ENCODE measurements at places on chromosomes 1 and 21.

GRCh38 chr21:31195334-31196015 is 148.6 kb downstream of the TIAM1 start:
- no peak for DNase-seq

- DNase-seq = peak; percentile 23
These were observed 538.9 kb downstream of the LMO4 start for GRCh38 chr1:87867626-87868025.

DNA sequence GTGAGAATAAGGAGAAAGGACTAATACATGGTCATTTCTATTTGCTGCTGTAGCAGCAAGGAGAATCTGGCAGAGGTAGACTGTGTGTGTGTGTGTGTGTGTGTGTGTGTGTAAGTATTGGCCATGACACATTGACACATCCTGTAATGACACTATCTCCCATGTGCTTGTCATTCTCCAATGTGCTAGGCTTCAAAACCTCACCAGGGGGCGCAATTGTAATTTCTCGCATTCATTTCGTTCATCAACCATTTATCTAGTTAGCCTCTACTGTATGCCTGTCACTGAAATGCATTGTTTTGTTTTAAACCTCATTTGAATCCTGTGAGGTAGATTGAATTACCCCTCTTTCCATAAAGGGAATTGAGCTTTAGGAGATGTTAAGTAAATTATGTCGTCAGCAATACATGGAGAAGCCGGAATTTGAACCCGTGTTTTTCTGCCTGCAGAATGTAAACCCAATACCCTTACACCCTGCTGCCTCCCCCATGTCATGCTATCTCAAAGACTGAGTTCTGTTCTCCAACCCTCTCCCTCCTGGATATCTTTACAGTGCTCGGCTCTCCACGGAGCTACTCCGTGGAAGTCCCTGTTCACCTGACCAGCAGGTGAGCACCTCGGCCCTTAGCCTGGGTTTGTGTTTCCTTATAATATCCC is 100.8 kb downstream of the UCK2 start:
- DNase-seq = peak; percentile 42

- DNase-seq = peak; percentile 70
These were observed 88.6 kb downstream of the NUF2 start for GRCh38 chr1:163410073-163410999.

GRCh38 chr1:37149296-37149695 is 115.0 kb upstream of the GRIK3 start:
- DNase-seq = no peak

- no peak for DNase-seq
These were observed 56.0 kb downstream of the LTN1 start for GRCh38 chr21:28936721-28937120.

DNA sequence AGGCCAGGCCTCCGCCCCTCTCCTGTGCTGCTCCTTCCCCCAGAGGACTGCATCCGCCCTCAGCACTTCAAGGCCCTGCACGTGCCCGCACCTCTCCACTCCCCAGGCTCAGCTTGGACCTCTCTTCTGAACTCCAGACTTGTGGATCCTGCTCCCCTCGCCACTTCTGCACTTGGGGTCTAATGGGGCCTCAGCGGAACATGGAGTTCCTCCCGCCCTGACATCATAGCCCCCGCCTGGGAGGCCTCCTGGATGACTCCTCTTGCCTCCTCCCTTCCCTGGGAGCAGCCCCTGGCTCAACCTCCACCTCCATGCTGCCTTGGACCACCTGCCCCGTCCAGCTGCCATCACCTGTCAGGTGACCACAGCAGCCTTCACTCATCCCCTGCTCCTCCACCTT is 10.1 kb downstream of the OXCT2 start:
- DNase-seq = no peak

GRCh38 chr1:221683681-221684080 is 58.2 kb downstream of the DUSP10 start:
- DNase-seq = no peak

DNA sequence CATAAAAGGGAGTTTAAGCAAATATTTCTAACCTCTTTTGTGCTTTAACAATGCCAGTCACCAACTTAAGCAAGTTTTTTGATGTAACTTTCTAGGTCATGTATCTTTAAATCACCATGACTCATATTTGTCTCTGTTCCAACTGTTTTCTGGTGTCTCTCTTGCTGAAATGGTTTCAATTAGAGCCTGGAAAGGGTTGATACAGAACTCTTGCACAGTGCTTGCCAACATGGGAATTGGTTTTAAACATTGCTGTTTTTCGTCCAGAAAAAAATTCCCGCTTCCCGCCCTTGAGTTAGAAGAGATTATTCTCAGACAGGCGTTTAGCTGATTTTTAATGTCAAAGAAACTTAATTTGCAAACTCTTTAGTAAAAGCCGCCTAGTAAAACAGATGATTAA is 46.4 kb upstream of the SLC22A15 start:
- DNase-seq = peak; percentile 67

DNA sequence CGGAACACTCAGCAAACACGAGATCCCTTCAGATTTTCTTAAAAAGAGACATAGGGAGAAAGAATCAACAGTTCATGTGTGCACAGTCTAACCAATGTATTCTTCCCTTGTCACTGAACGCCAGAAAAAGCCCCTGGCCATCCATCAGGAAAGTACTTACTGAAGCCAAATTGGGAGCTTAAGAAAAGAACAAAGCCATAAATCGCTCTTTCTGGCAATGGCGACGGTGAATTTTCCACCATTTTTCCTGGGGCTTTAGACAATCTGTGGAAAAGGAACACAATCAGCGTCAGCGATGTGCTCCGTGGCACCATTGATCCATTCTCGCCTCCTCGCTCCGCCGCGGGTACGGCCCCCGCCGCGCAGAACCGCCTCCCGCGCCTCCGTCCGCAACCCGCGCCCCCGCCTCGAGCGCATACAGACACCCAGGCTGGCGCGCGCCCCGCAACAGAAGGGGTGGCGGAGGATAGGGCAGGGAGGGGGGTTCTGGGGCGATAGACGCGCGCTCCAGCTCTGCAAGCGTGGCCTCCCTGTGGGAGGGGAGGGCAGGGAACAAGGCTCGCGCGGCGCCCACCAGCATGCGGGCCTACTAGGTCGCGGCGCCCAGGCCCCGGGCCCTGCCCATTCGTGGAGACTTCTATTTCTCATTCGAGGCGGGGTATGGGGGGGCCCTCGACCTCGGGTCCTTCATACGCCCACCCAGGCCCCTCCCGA is 440 bp downstream of the PIGP start:
- peak; percentile 86 for DNase-seq

DNA sequence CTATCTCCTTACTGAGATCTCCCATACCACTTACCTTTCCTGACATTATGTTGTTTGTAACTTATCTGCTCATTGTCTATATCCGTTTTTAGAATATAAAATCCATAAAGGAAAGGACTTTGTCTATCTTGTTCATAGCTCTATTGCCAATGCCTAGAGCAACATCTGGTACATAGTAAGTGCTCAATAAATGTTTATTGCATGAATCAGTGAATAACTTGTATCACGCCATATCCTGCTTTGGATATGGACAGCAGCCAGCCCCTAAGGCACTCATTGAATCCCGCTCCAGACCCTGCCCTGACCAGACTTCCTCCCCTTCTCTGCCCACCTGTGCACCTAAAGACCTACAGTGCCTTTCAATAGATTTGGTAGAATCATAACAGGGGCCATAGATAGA is 298.1 kb upstream of the PLXNA2 start:
- DNase-seq = no peak

GRCh38 chr1:55584526-55585401 is 369.6 kb upstream of the USP24 start:
- DNase-seq = peak; percentile 76

DNA sequence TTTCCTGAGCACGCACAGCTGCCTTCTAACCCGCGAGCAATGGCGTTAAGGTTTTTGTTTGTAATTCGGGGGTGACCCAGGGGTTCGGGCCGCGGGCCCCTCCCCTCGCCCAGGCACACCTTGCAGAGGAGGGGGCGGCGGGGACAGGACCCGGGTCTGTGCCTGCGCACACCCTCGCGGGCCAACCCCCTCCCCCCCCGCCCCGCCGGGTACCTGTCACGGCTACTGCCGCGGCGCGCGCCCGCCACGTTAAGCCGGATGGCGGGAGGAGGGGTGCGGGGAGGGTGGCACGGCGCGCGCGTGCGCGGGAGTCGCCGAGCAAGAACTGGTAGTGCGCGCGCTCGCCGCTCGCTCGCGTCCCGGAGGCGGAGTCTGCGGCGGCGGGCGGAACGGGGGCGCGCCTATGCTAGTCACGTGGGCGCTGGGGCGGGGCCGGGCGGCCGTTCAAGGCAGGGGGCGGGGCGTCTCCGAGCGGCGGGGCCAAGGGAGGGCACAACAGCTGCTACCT is at the start of gene TPTE:
Gene TPTE, plus strand, starts transcription at position 493 of the 508 bp plus-strand sequence. CDS start 17,141 bp downstream, outside the sequence.
- DNase-seq = no peak

DNA sequence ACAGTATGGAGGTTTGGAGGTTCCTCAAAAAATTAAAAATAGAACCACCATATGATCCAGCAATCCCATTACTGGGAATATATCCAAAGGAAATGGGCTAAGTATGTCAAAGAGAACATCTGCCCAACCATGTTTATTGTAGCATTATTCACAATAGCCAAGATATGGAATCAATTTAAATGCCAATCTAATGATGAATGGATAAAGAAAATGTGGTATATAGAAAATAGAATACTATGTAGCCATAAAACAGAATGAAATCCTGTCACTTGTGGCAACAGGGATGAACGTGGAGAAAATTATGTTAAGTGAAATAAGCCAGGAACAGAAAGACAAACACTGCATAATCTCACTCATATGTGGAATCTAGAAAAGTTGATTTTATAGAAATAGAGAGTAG is 201.7 kb upstream of the AJAP1 start:
- no peak for DNase-seq

DNA sequence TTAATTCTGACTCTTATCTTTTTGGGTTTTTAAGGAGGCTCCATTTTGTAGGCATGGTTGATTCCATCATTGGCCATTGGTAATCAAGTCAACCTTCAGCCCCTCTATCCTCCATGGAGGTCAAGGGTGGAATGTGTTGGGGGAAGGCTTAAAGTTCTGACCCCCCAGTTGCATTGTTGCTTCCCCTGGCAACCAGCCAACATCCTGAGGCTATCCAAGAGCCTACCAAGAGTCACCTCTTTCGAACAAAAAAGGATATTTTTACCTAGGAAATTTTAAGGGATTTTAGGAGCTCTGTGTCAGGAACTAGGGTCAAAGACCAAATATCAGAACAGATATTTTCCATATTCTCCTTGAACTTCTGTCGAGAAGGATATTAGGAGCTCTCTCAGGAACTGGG is 251.8 kb downstream of the RYR2 start:
- no peak for DNase-seq

DNA sequence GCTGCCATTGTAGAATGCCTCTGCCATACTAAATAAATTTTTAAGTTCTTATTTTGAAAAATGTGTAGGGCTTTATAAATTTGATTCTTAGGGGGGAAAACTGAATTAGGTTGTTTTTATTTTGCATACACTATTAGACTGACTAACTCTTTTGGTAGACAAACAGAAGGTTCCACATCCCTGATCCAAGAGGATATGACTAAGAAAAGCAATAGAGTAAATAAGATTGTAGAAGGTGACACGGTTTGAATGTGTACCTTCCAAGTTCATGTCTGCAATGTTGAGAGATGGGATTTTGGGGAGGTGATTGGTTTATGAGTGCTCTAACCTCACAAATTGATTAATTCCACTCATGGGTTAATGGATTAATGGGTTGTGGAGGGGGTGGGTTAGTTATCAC is 127.9 kb downstream of the GLUL start:
- no peak for DNase-seq

DNA sequence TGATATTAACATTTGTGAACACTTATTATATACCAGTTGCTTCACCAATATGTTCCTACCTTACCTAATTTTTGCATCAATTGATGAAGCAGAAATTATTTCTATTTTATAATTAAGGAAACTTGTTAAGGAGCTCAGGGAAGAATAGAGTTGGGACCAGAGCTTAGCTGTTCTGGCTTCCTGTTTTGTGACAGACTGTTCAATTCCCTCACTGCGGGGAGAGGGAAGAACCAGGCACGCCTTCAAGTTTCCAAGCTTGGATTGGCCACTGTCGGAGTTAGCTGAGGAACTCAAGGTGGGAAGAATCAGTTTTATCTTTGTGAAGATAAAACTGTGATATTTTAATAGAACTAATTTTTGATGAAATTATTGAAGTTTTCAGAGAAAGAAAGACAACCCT is 142.3 kb upstream of the LMO4 start:
- DNase-seq = no peak

- peak; percentile 36 for DNase-seq
These were observed 30.3 kb downstream of the UBR4 start for GRCh38 chr1:19179597-19180264.

DNA sequence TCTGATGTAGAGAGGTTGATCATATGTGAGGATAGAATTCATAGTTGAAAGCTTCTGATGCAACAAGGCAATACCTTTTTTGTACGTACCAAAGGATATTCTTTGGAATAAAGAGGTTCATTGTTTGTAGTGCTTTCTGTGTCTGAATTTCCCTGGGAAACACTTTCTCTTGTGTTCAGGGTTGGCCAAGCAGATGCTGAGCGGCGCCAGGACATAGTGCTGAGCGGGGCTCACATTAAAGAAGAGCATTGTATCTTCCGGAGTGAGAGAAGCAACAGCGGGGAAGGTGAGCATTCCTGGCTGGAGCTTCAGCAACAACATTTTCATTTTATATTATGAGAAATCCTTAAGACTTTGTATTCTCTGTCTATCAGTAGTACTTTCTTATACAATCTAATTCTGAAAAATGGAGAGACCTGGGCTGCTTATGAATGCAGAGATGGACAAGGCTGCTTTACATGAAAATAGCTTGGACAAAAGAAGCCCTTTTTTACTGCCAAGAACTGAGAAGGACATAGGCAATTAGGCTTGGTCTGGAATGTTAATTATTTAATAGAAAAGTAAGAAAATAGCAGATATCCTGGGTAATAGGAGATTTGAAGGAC is 85.2 kb downstream of the KIF1B start:
- DNase-seq = no peak

- peak; percentile 79 for DNase-seq
These were observed 210.6 kb downstream of the ROR1 start for GRCh38 chr1:63984257-63984929.

- DNase-seq = no peak
These were observed 25.1 kb upstream of the APP start for GRCh38 chr21:26195708-26196107.

DNA sequence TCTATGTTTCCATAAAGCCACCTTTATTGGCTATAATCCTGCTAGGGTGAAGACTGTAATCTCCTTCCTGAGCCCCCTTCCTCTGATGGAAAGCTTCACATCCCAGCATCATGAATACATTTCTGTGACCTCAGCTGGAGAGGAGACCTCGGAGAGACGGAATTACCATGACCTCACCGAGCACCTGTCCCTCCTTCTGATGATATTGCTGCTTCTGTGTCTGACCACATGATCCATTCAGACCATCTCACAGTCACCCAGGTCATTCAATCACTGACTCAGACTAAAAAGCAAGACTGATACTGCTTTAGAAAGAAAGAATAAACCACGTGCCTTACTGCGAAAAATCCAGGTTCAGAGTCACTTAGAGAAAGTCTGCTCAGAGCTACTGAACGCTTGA is 8.8 kb downstream of the KCND3 start:
- no peak for DNase-seq

DNA sequence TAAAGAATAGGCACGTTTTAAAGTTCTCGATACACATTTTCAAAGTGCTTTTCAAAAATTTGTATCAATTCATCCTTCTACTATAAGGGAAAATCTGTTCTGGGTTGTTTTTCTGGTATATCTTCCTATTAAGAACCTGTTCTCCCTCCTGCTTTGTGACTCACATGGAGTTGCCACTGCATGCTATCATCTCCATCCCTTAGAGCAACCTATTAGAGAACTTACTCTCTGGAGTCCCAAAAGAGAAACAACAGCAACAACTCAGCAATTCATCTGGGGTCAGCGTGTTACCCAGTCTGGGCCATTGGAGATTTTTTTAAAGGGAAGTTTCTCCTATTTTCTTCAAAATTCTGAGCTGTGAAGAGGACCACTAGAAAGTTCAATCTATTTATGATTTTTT is 227.4 kb downstream of the HLX start:
- DNase-seq = no peak

Data from astrocyte of the spinal cord (primary cell).